ENCODE measurements at places on chromosomes 12 and 14.

DNA sequence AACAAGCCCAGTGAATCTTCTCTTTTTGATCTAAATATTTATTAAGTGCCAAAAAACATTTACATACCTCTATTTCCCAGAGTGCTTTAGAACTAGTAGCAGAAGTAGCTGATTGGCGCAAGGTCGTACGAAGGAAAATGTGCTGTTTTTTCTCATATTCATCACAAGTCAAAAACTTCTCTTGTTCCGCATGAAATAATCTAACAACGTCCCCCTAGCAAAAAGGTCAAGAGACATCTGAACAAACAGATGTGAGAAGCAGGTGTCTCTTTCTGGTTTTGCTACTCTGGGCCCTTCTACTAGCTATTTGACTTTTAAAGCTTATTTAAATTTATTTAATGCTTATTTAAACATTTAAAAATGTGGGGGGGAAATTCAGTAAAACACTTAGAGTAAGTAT is 117.8 kb downstream of the ITPR2 start:
- no peak for DNase-seq

DNA sequence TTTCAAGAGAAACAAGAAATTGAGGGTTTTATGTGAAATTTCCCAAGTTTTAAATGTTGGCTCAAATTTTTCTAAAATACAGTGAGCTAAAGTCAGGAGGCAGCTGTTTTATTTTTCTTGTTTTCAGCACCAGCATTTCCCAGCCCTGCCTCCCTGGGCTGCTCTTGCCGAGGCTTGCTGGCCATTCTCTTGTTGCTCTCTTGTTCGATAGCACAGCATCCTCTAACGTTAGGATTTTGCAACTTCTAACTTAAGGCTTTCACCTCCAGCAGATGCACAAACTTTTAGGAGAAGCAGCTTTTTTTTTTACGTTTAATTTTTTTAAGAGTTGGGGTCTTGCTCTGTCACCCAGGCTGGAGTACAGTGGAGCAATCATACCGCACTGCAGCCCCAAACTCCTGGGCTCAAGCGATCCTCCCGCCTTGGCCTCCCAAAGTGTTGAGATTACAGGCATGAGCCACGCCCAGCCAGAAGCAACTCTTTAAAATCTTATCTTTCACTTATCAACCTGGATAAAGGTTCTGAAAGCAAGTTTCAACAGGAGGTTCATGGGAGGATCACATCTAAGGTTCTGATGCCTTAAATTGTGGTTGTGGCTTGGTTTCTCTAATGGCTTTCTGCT is 40.2 kb downstream of the B4GALNT3 start:
- DNase-seq = no peak

DNA sequence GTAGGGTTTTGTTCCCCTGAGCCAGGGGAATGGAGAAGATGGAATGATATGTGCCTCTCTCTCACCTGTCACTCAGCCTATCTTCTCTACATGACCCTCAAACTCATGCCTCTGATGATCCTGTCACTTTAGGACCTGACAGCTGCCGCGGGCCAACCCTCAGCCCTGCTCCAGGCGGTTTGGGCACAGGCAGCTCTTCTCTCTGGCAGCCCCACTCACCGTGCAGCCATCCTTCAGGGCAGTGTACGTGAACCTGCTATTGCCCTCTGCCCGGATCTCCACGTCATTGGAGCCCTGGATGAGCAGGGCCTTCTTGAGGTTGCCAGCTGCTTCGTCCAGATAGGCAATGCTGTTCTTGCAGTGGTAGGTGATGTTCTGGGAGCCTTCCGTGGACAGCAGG is 10.5 kb downstream of the TMEM106C start:
- no peak for DNase-seq

GRCh38 chr12:26523708-26524150 is 309.3 kb downstream of the ITPR2 start:
- no peak for DNase-seq

DNA sequence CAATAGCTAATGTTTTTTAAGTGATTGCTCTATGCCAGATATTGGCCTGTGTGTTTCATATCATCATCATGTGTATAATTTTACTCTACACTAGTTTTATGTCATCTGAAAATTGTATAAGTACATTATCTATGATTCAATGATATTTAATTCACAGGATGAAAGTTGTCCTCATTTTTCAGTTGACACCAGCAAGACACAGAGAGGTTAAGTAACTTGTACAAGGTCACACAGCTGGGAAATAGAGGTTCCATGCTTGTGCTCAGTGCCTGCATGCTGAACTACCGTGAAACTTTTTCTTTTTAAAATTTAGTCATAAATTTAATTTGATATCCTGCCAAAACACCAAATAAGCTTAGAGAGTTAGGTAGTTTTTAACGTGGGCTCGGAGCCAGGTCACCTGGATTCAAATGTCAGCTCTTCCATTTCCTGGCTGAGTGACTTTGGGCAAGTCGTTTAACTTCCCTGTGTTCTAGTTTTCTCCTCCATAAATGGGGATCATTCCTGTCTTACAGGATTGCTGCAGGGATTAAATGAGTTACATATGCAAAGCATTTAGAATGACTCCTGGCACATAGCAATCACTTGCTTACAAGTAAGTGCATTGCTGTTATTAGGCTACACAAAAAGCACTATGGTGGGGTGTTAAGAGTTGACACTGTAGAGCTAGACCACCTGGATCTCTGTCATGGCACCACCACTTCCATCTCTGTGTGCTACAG is 183.9 kb downstream of the ETV6 start:
- no peak for DNase-seq

DNA sequence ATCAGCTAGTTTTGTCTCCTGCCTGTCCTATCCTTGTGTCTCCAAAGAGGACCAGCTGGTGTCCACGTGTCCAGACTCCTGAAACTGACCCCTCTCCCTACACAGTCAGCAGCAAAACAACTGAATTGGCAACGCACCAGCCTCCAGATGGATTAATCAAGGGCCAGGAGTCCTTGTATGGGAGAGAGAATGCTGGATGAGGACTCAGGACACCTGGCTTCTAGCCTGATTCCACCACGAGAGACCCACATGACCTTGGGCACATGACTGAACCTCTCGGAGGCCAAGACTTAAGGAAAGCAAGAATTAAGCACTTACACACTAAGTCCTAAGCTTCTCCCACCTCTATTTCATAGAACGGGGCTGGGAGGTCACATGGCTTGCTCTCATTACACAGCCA is 60.4 kb upstream of the CMKLR1 start:
- no peak for DNase-seq

Data from activated T-cell treated with anti-CD3 and anti-CD28 coated beads, Interleukin-2, amount 50 U/mL, for 72 hours (primary cell).